ENCODE measurements at places on chromosomes 1 and 21.

DNA sequence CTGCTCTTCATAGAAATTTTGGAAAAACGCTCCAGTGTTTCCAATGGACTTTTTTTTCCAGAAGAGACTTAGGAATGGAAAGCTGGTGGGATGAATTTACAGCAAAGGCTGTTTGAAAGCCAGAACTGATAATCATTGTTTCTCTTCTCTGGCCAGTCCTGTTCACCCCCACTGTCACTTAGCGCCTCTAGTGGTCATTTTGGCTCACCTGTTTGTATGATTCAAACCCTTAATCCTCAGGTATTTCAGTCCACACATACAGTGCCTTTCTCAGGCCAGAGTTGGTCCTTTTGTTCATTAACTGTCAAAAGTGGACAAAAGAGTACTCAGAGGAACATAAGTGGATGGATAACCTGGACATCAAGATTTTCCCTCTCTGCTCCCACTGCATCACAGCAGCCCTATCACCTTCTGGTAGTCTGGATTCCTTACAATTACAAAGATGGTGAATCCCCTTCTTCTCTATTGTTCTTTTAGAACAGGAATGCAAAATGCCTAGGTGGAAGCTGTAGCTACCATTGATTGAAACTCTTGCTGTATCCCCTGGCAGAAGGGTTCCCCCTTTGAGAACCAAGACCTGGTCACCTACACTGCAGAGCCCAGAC lies 177.6 kb upstream of the OLFM3 start:
- no peak for DNase-seq

GRCh38 chr1:184324972-184325371 lies 61.9 kb upstream of the C1orf21 start:
- no peak for DNase-seq

DNA sequence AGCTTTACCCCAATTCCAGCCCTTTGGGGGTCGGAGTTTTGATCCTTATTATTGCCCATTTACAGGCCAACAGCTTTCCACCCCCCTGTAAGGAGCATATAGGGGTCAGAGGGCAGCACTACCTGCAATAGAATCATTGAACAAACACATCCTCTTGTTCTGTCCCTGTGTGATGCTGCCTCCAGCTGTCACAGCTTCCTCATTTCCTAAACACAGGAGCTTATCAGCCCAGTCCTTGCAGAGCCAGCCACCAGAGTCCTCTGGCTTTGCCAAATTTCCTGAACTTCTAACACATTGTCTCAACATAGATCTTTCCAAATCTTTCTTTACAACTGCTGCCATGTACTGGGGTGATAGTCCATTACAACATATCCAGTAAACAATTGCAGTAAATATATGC lies 32.8 kb upstream of the PTBP2 start:
- no peak for DNase-seq

DNA sequence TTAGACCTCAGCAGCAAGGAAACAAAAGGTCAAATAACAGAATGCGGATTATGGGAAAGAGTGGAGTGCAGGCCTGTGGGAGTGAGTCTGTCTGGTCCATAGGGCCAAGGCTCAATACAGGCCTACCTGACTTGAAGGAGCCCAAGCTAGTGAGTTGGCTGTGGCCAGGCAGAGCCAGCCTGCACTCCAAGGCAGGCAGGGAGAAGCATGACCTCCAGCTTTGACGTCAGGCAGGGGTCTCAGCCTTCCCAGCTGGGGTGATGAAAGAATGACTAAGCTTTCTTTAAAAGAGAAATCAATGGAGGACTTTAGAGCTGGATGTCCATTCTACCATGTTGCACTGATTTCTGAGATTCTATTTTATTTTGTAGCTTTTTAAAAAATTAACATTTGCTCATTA lies 62.8 kb downstream of the RHOU start:
- no peak for DNase-seq

DNA sequence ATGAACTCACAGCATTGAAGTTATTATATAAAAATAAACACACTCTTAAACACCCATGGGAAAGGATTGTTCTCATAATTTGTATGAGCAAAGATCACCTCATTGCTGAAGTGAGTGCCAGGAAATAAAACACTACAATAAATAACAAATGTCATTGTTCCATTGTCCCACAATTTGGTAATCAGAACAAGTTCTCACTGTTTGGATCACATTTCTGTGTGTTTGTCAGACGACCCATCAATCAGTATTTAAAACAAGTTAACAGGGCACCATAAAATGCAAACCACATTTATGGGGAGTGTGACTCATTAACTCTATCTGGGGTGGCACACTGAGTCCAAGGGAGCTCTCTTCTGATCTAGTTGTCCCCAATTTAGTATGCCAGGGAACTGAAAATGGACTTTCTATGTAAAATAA lies 124.5 kb downstream of the PTPRC start:
- no peak for DNase-seq

DNA sequence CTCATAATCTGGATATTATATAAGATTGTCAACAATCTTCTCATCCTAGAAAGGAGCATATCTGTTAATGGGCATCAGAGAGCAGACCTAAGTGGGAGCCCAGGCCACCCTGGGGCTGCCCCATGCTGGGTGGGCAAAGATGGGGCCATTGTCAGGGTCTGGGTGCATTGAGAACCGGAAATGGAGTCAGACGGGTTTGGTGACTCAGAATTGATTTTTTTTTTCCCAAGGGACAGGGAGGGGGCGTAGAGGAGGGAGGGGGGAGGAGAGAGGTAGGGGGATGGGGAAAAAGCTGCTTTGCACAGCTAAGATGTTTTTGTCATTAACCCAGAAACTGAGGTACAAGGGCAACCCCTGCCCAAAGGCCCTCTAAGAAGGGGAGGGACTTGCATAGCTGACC lies 1.3 kb downstream of the ATXN7L2 start:
- DNase-seq, result no peak

GRCh38 chr1:15197591-15198447 lies 44.3 kb downstream of the TMEM51 start:
- no peak for DNase-seq

DNA sequence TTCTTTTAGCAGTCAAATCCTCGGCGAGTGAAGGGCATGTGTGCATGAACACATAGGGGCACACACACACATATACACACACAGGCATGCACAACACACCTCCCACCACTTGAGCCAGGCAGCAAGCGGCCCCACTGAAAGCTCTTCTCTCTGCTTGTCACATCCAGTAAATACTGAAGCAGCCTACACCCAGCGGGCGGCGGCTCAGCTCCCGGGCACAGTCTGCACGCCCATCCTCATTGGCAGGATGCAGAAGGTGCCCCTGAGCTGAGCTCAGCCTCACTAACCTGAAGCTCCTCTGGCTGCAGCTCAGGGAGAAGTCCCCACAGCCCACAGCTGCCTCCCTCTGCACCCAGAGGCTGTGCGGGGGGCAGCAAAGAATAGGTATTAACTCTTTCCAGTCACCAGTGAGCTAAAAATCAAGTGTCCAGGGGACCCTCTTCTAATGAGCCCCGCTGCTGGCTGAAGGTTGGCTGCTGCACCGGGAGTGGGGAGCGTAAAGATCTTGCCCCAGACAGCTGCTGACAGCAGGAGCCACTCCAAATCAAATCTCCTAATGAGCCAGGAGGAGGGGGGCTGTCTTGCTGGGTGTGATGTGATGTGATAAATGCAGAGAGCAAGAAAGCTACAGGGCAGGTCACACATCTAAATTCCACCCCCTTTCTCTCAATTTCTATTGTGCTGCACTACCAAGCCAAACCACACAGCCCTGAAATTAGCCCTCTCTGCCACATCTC lies 12.5 kb downstream of the RGS8 start:
- no peak for DNase-seq

GRCh38 chr1:56215771-56216170 lies 363.6 kb downstream of the PLPP3 start:
- DNase-seq, result no peak

GRCh38 chr1:186828611-186829454 lies at the start of gene PLA2G4A:
TSS of gene PLA2G4A (plus strand) at chr1:186828949. CDS start at chr1:186854355, 25,406 bp downstream.
- DNase-seq, result peak; percentile 16
